Neural progenitor cell (in vitro differentiated cells): ENCODE measurements at places on chromosomes 3 and 15. TPM values are rescaled to one million over a fixed set of nuclear protein-coding genes. Genes with fewer than 3 reads are reported as not detected.

- no peak overlapping the region for H3K27ac ChIP-seq
- no peaks in the 10 kb centered on the region for H3K36me3 ChIP-seq
- H3K4me1 ChIP-seq, result peaks cover 16% of the 10 kb centered on the region
These were observed 68.7 kb downstream of the TRAK1 start for GRCh38 chr3:42159706-42160472.

CELSR3 gene
- total RNA-seq, result 9.9 and 22.3 TPM in 2 replicates

DNA sequence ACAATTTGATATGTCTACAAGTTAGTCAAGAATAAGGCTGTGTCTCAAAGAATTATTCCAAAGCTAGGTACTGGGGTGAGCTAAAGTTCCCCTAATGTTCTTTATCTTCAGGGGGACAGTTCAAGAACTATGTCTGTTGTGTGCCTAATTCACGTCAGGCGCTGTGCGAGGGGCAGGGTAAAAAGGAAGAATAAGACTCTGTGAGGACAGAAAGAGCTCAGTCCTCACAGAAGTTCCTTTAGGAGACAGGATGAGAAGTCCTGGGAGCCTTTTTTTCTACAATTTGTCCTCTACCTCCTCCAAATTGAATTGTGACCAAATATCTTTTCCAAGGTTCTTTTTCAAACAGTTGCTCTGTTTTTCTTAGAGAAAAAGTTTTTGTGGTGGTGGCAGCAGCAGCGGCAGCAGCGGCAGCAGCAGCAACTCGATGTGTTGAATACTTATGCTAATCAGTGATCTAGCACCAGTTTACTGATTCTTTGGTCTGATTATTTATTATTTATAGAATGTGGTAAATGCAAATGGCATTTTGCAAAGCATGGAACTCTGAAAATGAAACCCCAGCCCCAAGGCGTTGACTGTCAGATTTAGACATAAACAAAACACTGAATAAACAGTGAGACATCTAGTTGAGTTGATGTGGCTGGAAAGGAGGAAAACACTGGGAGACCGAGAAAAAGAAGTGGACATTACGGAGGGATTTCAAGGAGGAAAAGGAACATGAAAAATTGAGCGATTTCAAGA lies 88.6 kb downstream of the GTPBP8 start:
- H3K4me1 ChIP-seq, result peaks cover 22% of the 10 kb centered on the region
- H3K36me3 ChIP-seq, result no peaks in the 10 kb centered on the region
- DNase-seq, result no peak
- H3K4me3 ChIP-seq, result peak overlapping the region; percentile 26
- no peaks in the 10 kb centered on the region for H3K27me3 ChIP-seq
- H3K27ac ChIP-seq, result peak overlapping the region; percentile 76

DNA sequence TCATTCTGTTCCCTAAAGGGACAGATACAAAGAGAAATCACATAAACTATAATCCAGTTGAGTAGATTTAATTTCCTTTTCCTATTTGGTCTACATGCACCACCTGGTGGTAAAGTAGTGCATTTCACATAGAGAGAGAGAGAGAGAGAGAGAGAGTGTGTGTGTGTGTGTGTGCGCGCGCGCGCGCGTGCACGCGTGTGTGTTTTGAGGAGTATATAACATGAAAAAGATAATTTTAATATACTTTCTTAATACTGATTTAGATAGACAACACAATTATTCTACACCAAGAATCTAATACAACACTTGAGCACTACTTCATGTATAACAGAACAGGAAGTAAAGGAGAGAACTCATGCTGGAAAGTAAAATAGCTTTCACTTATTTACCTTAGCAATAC lies 1.1 kb upstream of the FGF7 start:
- H3K36me3 ChIP-seq, result no peaks in the 10 kb centered on the region
- H3K4me3 ChIP-seq, result no peak overlapping the region
- H3K27ac ChIP-seq, result no peak overlapping the region
- no peaks in the 10 kb centered on the region for H3K4me1 ChIP-seq

TRIM42 gene
- not detected in 2 replicates for total RNA-seq

DNA sequence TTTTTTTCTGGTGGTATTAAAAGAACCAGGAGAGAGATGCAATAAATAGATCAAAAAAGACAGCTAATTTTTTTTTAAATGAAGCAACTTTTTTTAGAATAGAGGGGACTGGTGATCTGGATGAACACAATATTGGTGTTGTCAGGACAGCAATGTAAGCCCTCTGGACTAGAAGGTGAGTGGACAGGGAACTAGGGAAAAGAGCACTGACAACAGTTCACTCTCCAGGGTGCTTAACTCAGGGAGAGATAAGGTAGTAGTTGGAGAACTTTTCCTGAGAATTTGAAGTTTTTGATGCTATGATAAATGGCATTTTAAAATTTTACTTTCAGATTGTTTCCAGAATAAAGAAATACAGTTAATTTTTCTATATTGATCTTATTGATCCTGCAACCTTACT lies 158.3 kb upstream of the STAC start:
- no peaks in the 10 kb centered on the region for H3K4me1 ChIP-seq
- no peaks in the 10 kb centered on the region for H3K27me3 ChIP-seq
- no peaks in the 10 kb centered on the region for H3K36me3 ChIP-seq
- no peak for DNase-seq
- no peak overlapping the region for H3K4me3 ChIP-seq
- H3K27ac ChIP-seq, result no peak overlapping the region

GASK1A gene
- total RNA-seq, result 3.9 and 10.3 TPM in 2 replicates

GRCh38 chr3:25046911-25047771 lies 380.9 kb upstream of the RARB start:
- no peaks in the 10 kb centered on the region for H3K27me3 ChIP-seq
- H3K4me1 ChIP-seq, result peaks cover 19% of the 10 kb centered on the region
- H3K36me3 ChIP-seq, result no peaks in the 10 kb centered on the region
- no peak for DNase-seq
- H3K27ac ChIP-seq, result no peak overlapping the region

- H3K4me1 ChIP-seq, result peaks cover 27% of the 10 kb centered on the region
- H3K27me3 ChIP-seq, result no peaks in the 10 kb centered on the region
- no peaks in the 10 kb centered on the region for H3K36me3 ChIP-seq
- no peak overlapping the region for H3K27ac ChIP-seq
- H3K4me3 ChIP-seq, result no peak overlapping the region
These were observed 212.4 kb downstream of the OPA1 start for GRCh38 chr3:193805448-193805847.

CHRNA5 gene
- 27.1 and 46.9 TPM in 2 replicates for total RNA-seq
